ENCODE measurements at places on chromosomes 3 and 15. TPM values are rescaled to one million over a fixed set of nuclear protein-coding genes. Genes with fewer than 3 reads are reported as not detected.

The ITIH3 gene
- not detected for total RNA-seq

The CPLX3 gene
- total RNA-seq = 0.05 TPM

The ADGRG7 gene
- total RNA-seq = not detected

The CCDC39 gene
- total RNA-seq = not detected

The SGO1 gene
- total RNA-seq = 13.8 TPM

The ITIH1 gene
- not detected for total RNA-seq

The SLC12A1 gene
- total RNA-seq = not detected

Data from A549 treated with CORT108297 at 1 μM for 4 hours (cell line).